ENCODE measurements at places on chromosomes 2 and 18.
A peak's percentile ranks its signal among the peaks of the same experiment; 100 is the strongest.

GRCh38 chr18:63894106-63894772 is 6.7 kb downstream of the SERPINB2 start:
- DNase-seq = no peak

DNA sequence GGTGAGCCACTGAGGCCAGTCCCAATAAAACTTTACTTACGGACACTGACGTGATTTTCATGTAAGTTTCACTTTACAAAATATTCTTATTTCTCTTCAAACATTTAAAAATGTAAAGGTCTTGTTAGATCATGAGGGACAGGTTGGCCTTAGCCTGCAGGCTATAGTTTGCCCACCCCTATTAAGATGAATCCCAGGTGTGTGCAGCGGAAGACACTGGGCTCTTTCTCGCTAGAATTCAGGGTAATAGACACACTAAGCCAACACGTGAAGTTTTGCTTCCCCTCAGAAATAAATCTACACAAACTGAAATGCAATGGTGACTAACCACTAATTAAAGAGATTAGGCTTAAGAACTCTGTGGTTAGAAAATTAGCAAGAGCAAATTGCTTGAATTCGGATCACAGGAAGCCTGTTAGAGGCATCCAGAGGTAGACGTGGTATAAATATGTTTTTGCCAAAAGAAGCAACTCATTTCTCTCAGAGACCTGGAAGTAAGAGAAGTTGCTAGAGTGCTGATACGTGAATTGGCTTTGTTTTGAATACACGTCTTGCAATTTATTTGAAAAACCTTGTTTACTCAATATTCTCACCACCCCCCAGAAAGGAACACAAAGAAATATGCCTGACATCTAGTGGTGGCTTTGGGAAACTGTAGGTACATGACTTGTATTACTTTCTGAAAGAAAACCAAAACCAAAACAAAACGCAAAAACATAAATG is 151.6 kb downstream of the DTNB start:
- peak; percentile 76 for DNase-seq

GRCh38 chr2:174997110-174997509 is 8.1 kb downstream of the CHN1 start:
- no peak for DNase-seq

- DNase-seq = no peak
Observed at GRCh38 chr2:26009567-26009963, 24.3 kb upstream of the RAB10 start.

GRCh38 chr18:63683152-63683551 is 19.6 kb upstream of the SERPINB11 start:
- no peak for DNase-seq

DNA sequence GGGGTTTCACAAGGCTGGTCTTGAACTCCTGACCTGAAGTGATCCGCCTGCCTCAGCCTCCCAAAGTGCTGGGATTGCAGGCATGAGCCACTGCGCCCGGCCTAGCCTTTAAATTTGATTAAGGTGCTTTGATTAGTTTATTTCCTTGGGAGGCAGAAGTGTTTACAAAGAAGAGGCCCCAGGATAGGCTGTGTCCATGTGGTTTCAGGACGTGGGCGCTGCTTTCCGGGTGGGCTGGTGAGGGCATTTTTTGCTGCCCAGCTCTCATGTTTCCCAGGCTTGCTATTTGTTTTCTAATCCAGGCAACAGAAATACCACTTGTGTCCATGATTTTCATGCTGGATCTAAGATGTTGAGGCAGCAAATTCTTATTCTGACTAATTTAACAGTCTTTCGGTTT is 124.2 kb downstream of the SH3RF3 start:
- DNase-seq = no peak

GRCh38 chr18:3709205-3709604 is 259.2 kb downstream of the TGIF1 start:
- no peak for DNase-seq

- DNase-seq = no peak
Observed at GRCh38 chr2:181683518-181684453, 3.5 kb upstream of the NEUROD1 start.

- no peak for DNase-seq
Observed at GRCh38 chr2:210517264-210517663, 39.1 kb upstream of the CPS1 start.

- no peak for DNase-seq
Observed at GRCh38 chr2:167752734-167753133, 494.7 kb downstream of the STK39 start.

DNA sequence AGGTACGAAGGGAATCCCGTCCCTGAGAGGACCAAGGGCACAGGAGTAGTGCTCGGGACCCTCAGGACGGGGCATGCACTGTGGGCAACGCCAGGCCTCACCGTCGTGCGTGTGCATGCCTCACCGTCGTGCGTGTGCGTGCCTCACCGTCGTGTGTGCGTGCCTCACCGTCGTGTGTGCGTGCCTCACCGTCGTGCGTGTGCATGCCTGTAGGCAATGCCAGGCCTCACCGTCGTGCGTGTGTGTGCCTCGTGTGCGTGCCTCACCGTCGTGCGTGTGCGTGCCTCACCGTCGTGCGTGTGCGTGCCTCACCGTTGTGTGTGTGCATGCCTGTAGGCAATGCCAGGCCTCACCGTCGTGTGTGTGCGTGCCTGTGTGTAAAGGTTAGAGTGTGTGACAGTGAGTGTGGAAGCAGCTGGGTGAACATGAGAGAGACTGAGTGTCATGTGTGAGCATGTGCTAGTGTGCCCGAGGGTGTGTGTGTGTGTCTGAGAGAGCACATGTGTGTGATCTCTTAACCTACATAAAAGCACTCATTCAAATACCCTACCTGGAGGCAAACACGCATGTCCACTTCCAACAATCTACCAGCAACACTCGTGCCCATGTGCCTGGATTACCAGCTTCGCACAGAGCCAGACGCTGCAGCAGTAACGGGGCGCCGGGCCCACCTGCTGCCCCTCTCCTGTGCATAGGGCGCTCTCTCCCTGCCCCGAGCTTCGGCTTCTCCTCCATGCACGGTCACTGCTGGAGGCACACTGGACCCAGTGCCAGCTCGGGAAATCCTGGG is 36.3 kb downstream of the ZNF516 start:
- no peak for DNase-seq

GRCh38 chr18:55310044-55310676 is 277.8 kb downstream of the TCF4 start:
- DNase-seq = no peak

- no peak for DNase-seq
Observed at GRCh38 chr18:79662439-79662838, 17.2 kb upstream of the CTDP1 start.

DNA sequence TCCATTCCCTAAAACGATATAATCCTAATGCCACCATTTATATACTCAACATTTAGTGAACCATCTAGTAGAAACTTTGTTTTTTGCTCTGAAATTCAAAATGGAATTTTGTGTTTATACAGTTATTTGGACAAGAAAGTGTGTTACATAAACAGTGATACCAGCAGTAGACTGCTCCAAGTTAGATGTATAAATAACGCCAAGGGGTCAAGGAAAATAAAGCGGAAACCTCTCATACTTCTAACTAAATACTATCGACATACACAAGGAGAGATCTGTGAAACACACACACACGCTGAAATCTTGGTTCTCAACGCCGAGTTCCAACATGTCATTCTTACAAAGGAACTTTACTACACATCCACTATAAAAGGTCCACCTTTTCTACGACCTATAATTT is 1.2 kb downstream of the TXNL1 start:
- no peak for DNase-seq

DNA sequence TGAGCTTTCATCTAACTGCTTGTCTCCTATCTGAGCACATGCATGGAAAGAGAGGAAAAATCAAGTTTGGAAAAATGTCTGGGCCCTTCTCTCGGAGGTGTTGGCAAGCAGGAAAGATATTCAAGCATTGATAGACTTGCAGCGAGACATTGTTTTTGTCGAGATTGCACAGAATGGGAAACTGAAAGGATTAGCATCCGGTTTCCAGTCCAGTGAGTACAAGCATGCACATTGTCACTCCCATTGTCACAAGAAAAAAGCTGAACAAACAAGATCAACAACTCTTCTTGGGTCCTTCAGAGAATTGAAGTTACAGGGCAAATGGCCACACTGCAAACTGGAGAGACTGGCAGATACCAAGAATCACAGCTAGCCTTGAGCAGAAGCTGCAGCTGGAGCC is 19.6 kb upstream of the MC5R start:
- DNase-seq = no peak

GRCh38 chr2:39595116-39595515 is 70.6 kb upstream of the TMEM178A start:
- no peak for DNase-seq

DNA sequence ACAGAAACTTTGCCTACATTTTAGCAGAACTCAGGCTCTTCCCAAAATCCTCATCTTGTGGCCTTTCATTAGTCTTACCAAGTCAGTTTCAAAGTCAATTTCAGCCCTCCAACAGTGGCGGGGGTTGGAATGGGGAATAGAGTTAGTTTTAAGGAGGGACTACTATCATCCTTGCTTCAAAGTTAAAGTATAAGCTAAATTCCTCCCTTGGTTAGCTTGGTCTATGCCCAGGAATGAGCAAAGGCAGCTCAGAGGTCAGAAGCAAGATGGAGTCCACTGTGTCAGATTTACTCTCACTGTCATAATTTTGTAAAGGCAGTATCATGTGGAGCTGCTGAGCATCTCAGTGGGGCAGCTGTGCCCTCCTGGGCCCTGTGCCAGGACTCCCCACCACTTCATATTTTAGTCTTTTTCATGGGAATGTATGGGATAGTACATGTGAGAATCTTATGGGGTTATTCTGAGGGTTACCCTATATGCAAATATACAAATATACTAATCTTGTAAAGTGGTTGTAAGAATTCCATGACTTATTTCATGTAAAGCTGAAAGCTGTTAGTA is 145.2 kb upstream of the MMADHC start:
- no peak for DNase-seq

GRCh38 chr18:4765401-4765800 is 310.3 kb upstream of the DLGAP1 start:
- DNase-seq = no peak

DNA sequence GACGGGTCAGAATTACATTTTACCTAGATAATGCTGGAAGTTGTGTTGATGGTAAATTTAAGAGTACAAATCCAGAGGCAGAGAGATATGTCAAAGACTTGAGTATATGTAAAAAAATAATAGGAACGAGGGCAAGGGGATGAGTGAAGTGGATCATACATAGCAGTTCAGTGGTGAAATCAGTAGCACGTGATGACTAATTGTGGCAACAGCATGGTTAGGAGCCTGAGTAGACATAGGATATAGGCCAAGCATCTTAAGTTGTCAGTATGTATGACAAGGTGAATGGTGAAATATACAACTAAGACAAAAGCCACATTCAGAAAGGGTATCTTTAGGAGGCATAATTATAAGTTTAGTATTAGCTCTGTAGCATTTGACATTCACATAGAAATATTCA is 826.5 kb upstream of the PIK3C3 start:
- DNase-seq = no peak

DNA sequence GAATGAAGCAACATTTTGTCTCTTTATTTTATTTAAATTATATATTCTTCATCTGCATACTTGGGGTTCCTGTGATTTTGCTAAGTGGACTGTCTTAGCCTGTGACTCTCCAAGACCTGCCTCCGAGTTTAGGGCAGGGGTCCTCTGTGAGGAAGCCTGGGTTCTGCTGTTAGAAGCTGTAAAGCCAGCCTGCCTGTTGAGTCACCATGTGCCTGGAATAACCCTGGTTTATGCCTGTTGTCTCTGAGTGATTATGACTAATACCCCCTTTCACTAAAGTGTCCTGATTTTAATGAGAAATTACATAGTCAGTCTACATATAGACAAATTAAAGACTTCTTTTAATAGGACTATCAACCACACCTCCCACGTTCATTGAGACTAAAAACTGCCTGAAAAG is 369.1 kb downstream of the ZNF521 start:
- DNase-seq = no peak

- DNase-seq = no peak
Observed at GRCh38 chr2:62222674-62223073, 26.8 kb downstream of the B3GNT2 start.

DNA sequence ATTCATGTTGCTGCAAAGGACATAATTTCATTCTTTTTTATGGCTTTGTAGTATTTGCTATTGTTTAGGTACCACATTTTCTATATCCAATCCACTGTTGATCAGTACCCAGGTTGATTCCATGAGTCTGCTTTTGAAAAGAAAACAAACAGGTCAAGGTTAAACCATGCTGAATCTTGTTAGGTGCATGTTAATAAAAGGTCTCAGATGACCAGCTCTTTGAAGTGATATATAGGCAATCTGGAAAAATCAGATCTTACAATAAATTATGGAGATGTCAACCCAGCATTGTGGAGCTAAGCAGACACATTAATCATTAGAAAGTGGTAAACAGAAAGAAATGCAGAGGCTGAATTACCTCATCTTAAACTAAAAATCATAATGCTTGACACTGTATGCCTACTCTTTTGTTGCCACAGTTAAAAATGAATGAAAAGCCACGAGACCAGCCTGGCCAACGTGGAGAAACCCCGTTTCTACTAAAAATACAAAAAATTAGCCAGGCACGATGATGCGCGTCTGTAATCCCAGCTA is 246.0 kb downstream of the CTNNA2 start:
- DNase-seq = no peak

DNA sequence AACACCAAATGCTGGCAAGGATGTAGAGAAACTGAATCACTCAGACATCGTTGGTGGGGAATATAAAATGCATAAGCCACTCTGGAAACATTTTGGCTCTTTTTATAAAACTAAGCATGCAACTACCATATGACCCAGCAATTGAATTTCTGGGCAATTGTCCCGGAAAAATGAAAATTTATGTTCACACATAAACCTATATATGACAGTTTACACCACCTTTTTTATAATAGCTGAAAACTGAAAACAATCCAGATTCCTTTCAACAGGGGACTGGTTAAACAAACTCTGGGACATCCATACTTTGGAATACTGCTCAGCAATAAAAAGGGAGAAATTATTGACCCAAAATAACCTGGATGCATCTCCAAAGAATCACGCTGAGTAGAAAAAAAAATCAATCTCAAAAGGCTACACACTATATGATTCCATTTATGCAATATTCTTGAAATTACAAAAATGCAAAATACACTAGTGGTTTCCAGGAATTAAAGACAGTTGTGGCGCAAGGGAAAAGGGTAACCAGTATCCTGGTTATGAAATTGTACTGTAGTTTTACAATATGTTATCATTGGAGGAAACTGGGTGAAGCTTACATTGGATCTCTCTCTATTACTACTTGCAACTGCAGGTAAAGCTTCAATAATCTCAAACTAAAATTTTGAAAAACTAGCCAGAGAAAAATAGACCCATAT is 130.2 kb upstream of the PID1 start:
- no peak for DNase-seq

DNA sequence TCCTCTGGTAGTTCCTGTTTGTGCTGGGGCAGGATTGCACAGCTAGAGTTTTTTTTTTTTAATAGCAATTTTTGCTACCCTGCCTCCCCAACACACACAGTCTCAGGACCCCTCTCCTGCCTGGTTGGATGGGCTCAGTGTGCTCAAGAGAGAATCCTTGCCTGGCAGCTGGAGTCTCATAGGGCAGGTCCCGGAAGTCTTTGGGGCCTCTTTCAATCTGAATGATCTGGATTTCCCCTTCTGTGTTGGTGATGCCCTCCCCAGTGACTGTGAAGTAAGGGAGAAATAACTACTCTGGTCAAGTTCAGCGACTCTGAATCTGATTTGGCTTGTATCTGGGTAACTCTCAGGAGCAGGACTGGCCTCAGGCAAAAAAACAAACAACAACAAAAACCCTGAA is 220.6 kb upstream of the LRRTM1 start:
- DNase-seq = no peak

GRCh38 chr2:58448065-58448507 is 207.0 kb upstream of the FANCL start:
- DNase-seq = no peak

All from CD4-positive, alpha-beta memory T cell (primary cell).